ENCODE measurements at places on chromosomes 7 and 10.

DNA sequence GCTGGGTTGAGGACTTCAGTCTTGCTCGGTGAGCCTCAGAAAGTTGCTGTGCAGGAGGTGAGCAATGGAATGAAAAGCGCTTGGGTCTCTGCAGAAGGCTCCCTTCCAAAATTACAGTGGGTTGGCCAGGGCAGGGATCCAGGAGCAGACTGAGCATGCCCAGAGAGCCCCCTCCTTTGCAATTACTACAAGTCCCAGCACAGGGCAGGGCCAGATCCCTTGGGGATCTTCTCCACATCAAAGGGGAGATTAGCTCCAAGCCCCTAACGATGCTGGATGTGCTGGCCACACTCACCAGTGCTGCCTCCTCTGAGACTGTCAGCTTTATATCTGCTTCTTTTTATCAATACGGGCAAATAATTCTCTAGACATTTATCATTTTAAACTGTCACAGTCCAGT is 337.5 kb downstream of the RPS24 start:
- H3K4me3 ChIP-seq, result no peak overlapping the region
- DNase-seq, result no peak
- H3K27ac ChIP-seq, result no peak overlapping the region
- H3K4me1 ChIP-seq, result peaks cover 26% of the 10 kb centered on the region

DNA sequence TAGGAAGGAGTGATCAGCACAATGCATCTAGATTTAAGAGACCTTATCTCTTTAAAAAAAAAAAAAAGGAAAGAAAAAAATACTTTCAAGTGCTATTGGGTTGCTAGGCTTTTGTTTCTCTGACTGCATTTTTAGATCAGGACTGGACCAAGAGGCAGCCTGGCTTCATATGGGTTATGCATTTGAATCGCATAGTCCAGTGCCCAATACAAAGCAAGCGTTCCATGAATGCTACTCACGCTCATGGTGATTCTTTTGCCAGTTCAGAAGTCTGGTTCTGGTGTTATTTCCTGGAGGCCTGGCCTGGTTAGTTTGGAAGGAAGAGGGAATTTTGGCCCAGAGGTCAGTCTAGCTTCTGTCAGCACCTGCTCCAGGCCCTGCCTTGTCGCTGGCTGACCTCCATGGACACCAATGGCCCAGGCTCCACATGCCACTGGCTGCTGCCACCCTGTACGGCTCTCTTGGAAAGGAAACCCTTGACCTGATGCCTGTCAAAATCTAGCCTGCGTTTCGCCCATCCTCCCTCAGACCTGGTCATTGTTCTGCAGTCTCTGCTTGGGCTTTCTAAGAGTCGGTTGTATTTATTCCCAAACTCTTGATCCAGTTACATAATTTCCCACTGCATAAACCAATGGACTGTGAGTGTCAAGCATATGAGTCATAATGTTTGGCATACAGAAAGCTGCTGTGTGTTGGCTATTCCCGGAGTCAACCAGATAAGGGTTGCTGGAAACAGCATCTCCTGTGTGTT is 74.3 kb upstream of the MKX start:
- H3K36me3 ChIP-seq, result no peaks in the 10 kb centered on the region
- no peak for DNase-seq
- no peak overlapping the region for H3K27ac ChIP-seq
- no peak overlapping the region for H3K4me3 ChIP-seq
- no peaks in the 10 kb centered on the region for H3K4me1 ChIP-seq

- H3K27me3 ChIP-seq, result no peaks in the 10 kb centered on the region
- no peak overlapping the region for H3K4me3 ChIP-seq
- no peaks in the 10 kb centered on the region for H3K4me1 ChIP-seq
- no peak for DNase-seq
- H3K36me3 ChIP-seq, result no peaks in the 10 kb centered on the region
- H3K27ac ChIP-seq, result no peak overlapping the region
Observed at GRCh38 chr7:48525736-48526732, 354.8 kb downstream of the ABCA13 start.

DNA sequence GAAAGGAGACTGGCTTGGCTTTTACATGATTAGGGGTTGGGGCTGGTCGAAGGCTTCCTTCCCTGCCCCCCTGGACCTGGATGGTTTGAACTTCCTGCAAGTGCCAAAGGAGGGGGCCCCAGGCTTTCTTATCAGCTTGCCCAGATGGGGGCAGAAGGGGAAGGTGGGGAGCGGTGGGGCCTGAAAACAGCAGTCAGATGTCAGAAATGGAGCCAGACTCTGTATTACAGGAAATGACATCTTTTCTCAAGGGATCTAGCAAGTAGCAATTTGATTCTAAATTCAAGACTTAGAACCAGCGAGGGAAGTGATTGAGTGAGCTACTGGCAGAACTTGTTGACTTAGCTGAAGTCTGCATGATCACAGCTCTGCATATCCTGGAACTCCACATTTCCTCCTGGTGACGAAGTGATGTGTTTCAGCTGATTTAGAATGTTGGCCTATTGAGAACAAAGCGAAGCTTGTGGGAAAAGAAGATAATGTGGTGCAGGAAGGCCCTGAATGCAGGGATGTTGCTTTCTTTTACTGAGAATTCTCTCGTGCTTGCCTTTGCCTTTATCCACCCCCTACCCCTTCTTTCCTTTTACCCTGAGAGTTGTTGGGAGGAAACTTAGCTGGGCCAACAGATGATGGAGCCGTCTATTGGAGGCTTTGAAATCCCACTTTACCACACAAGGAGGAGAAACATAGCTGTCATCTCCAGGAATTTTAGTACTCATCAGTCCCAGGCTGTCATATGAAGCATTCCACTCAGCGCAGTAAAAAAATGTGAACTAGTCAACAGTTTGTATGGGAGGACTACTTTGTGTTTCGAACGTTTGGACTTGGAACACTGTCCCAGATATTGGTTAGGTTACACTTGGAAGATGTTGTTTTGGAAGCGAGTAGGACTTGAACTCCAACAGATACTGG is 43.2 kb downstream of the CCNY start:
- peak overlapping the region; percentile 46 for H3K27ac ChIP-seq
- no peaks in the 10 kb centered on the region for H3K36me3 ChIP-seq
- peaks cover 18% of the 10 kb centered on the region for H3K4me1 ChIP-seq
- H3K4me3 ChIP-seq, result no peak overlapping the region

DNA sequence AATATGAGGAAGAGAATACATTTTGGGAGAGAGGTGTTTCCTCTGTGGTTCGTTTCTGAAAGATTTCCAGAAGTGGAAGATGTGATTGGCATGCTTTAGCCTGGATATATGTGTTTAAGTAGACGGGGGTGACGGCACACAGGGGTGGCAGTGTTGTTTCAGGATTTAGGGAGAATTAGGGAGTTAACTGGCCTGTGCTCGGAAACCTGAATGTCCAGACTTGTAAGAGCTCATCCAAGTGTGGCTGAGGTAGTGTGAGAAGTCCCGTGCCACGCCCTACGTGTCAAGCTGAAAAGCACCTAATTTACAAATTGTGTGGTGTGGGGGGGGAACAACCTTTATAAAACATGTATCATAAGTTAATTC is 1.1 kb downstream of the RALA start:
- H3K36me3 ChIP-seq, result no peaks in the 10 kb centered on the region
- H3K4me1 ChIP-seq, result peaks cover 51% of the 10 kb centered on the region
- no peak overlapping the region for H3K27ac ChIP-seq
- H3K4me3 ChIP-seq, result peak overlapping the region; percentile 94
